ENCODE measurements at places on chromosomes 16 and 17.

GRCh38 chr16:89863741-89864526 lies 9.5 kb upstream of the TCF25 start:
- peak; percentile 36 for DNase-seq

DNA sequence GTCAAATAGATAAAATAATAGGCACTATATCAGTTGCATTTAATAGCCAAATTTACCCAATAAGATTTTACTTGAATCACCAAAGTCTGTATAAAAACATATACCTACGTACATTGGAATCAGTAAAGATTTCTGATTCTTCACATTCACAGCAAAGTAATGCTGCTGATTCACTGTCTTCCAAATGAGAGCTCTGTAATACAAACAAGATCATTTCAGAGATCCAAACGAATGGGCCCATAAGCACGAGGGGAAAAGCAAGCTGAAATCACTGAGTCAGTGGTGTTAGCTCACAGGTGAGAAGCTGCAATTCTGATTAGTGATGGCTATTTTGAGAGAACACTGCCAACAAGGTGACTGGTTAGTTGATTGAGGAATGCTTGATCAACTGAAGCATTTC lies 81.3 kb downstream of the SSH2 start:
- no peak for DNase-seq

- no peak for DNase-seq
Observed at GRCh38 chr17:79803997-79804855, 7.3 kb upstream of the CBX8 start.

DNA sequence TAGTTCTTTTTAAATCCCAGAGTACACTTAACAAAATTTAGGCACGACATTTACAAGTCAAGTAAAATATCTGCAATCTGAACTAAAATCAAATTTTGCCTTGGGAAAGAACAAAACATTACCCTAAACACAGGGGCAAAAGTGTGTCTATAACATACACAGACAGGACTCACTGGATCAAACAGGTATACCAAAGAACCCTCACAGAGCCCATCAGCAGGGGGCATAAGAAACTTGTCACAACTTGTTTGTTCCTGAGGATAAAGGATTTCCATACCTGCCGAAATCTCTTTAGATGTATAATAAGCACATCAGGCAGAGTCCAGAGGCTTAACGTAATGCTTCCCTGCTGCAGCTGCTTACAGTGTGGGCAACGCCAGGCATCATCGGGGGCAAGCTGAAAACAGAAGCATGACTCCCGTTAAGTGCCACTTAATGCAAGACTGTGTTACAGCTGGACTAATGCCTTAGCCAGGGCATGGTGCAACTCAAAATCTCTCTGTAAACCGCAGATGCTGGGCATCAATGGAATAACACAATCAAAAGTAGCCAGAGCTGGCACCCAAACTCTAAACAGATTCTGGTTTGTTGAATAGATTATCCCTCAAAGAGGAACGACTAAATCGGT lies 67.0 kb downstream of the USP31 start:
- DNase-seq: no peak

DNA sequence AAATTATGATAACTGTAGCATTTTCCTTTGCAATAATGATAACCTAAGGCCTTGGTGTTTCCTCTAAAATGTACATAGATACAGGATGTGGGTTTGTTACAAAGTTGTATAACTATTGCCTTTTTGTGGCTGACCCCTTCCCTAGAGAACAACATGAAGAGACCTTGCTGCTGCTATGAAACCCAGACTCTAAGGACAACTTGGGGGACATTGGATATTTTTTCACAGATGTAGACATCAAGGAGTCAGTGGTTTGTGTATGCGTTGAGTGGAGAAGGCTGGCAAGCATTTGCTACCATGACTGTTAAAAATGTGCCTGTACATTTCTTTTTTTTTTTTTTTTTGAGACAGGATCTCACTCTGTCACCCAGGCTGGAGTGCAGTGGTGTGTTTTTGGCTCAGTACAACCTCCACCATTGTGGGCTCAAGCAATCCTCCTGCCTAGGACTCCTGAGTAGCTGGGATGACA lies 12.3 kb downstream of the HMOX2 start:
- DNase-seq: no peak

- DNase-seq: no peak
Observed at GRCh38 chr17:12568358-12569251, 97.1 kb upstream of the MYOCD start.

GRCh38 chr17:82107341-82107860 lies 9.4 kb upstream of the FASN start:
- DNase-seq: peak; percentile 12

All from left ventricle myocardium inferior (tissue), 1 donor.